Activated T-helper 17 cell treated with anti-CD3 and anti-CD28 coated beads, Interleukin-2, amount 50 U/mL, for 72 hours (primary cell): ENCODE measurements at places on chromosomes 5 and 9. TPM values are rescaled to one million over a fixed set of nuclear protein-coding genes. Genes with fewer than 3 reads are reported as not detected.

Gene MOB3B
- total RNA-seq, result 0.17 TPM

Gene CNTNAP3B
- not detected for total RNA-seq

Gene LCNL1
- not detected for total RNA-seq

Gene GMCL2
- not detected for total RNA-seq

Gene SLC27A6
- not detected for total RNA-seq

Gene SLC6A19
- not detected for total RNA-seq

Gene UBQLN1
- 69.5 TPM for total RNA-seq

Gene BNC2
- total RNA-seq, result not detected

Gene N4BP3
- total RNA-seq, result 3.7 TPM

Gene HAVCR1
- total RNA-seq, result 1.5 TPM

Gene SLC1A3
- 0.26 TPM for total RNA-seq

Gene CTXN3
- total RNA-seq, result not detected

Gene PRRC2B
- 157 TPM for total RNA-seq

Gene PCDHGB2
- total RNA-seq, result 0.17 TPM

Gene NXNL2
- not detected for total RNA-seq

Gene DDX41
- 116 TPM for total RNA-seq

Gene SLC23A1
- total RNA-seq, result 1.6 TPM

Gene ZCCHC7
- total RNA-seq, result 19.8 TPM

Gene KIF12
- not detected for total RNA-seq

Gene CCDC180
- 3.6 TPM for total RNA-seq

Gene CDX1
- total RNA-seq, result not detected

Gene ANKRD18A
- 16.0 TPM for total RNA-seq

Gene FOXD4L6
- total RNA-seq, result not detected

Gene RNF208
- total RNA-seq, result 7.4 TPM

Gene CYLC2
- not detected for total RNA-seq

Gene TRIM36
- 0.13 TPM for total RNA-seq

Gene MSMP
- total RNA-seq, result not detected

Gene ARL14EPL
- not detected for total RNA-seq

Gene TAF1L
- 0.06 TPM for total RNA-seq

Gene LEAP2
- total RNA-seq, result 2.9 TPM

Gene SGCD
- not detected for total RNA-seq

Gene BTNL8
- total RNA-seq, result 0.40 TPM
